ENCODE measurements at places on chromosomes 7 and 10.

DNA sequence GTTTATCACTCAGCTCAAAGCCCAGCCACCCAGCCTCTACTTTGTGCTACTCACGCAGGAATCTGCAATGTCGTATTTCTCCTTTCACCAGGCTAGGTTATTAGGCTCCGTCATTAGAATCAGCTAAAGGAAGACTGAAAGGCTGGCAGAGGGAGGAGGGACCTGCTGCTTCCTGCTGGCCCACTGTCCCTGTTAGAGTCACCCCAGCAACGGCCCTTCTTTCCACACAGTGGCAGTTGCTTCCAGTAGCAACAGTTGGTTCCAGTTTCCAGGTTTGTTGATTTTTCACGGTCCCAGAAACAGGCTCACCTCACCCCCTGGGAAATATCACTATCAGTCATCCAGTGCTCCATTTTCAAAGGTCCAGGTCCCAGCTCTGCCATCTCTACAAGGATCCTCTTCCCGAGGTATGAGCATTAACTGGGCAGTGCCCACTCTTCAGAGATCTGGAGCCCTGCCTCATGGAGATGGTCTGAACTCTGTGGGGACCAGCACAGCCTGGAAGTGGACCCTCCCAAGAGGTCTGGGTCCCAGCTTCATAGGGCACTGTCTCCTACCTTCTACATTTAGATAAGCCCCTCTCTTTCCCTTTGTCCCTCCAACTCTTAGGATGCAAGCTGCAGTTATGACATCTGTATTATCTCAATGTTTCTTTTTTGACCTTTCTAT is 15.9 kb downstream of the ODAD2 start:
- no peak for DNase-seq

- DNase-seq, result peak; percentile 95
These were observed 53.6 kb downstream of the PYROXD2 start for GRCh38 chr10:98361131-98362025.

- no peak for DNase-seq
These were observed 279.7 kb upstream of the MGMT start for GRCh38 chr10:129187331-129187730.

GRCh38 chr7:51189777-51190176 is 126.8 kb downstream of the COBL start:
- DNase-seq, result no peak

GRCh38 chr10:64444163-64444562 is 923.0 kb downstream of the REEP3 start:
- DNase-seq, result no peak

DNA sequence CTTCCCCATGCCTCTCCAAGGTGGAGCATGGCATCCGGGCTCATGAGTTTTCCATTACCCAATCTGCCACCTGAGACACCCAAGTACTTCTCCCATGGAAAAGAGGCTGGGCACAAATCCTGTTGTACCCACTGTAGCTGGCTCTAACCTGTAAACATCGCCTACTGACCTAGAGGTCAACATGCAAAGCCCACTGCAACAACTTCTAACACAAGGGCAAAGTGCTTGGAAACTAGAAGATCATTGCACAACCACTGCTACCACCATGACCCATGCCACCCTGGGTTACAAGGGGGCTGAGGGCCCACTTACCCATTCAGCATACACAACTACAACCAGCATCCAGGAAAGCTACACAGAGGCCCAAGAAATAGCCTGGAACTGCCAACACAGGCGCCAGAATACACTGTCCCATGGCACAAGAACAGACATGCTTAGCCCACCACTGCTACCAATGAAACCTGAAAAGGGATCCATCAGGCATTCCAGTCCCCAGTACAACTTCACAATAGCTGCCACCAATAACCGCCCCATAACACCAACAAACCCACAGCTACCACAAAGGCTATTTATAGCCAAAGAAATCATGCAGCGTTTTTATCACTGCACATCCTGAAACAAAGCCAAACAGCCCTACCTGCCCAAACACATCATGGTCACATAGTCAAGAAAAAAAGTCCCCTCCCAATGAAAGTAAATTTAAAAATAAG is 63.4 kb downstream of the RNF32 start:
- DNase-seq, result no peak

GRCh38 chr10:89330537-89331212 is 2.9 kb downstream of the IFIT3 start:
- DNase-seq, result no peak

DNA sequence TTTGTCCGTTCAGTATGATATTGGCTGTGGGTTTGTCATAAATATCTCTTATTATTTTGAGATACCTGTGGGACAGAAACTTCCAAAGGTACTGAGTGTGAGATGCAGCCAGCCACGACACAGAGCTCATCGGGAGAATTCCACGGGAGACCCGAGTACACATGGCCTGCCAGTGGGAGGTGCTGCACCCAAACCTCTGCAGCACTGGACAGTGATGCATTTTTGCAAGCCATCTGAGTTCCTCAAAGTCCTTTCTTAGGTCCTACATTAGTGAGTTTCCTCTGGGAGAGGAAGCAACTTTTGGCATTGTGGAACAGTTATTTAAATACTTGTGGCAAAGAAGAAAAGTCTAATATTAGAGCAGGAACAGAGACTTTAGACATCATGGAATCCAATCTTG is 77.5 kb downstream of the ARID5B start:
- DNase-seq, result no peak

- peak; percentile 67 for DNase-seq
These were observed 86.2 kb downstream of the ZRANB1 start for GRCh38 chr10:125027871-125028869.

DNA sequence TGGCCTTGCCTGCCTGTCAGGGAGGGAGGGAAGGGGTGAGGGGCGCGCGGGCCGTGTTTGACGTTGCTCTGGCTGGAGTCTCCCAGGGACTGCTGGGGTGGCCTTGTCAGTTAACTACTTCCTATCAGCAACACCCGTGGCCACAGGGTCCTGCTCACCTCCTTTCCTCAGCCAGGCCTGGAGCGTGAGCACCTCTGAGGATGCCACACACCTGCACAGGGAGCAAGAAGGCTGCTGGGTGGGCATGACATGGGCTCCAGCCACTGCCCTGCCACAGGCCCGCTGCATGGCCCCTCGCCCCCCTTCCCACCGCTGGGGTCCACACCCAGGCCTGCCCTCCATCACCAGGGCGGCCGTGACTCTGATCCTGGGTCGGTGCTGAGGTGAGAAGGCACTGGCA is 212.4 kb downstream of the ELFN1 start:
- no peak for DNase-seq

- DNase-seq, result no peak
These were observed 35.8 kb downstream of the GBF1 start for GRCh38 chr10:102281102-102281487.

DNA sequence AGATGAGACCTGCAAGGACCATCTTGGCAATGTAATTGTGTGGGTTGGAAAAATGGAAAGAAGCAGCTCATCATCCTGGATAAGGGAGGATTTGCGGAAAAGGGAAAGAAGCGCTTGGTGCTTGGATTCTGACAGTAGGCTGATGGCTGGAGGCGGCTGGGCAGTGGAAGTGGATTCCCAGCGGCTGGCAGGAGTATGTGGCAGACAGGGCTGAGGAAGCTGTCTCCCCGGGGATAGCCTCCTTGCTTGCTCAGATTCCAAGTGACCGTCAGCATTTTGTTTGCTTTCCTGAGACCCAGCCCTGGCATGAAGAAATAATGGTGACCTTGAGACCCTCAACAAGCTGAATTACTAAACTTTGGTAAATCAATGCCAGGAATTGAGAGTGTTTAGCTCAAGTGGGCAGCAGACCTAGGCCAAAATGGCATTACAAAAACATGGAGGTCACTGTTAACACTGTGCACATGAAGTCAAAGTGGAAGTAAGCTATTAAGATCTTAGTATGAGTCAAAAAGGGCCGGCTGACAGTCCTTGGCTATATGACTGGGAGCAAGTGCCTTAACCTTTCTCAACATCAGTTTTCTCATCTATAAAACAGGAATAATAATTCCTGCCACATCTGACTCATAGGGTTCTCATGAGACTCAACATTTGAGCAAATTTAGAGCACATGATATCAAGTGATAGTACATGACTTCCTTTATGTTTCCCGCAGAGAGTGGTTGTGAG is 21.3 kb downstream of the SLC25A28 start:
- DNase-seq, result no peak

DNA sequence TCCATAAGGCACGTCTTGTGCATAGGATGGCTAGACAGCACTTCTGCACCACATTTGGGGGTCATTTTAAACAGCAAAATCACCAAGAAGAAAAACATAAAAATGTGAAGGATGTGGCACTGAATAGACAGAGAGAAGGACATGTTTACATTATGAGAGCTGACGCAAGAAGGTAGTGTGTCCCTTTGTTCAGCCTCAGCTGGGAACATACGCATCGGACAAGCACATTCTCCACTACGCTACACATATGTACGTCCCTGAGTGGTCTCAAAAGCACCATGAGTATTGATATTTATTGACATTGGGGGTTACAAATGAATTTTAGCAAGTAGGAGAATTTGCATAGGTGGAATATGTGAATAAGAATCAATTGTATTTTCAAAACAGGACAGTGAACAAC is 20.2 kb downstream of the DDC start:
- no peak for DNase-seq

Measured in AG20443 (cell line).